ENCODE measurements at places on chromosomes 11 and 22.

DNA sequence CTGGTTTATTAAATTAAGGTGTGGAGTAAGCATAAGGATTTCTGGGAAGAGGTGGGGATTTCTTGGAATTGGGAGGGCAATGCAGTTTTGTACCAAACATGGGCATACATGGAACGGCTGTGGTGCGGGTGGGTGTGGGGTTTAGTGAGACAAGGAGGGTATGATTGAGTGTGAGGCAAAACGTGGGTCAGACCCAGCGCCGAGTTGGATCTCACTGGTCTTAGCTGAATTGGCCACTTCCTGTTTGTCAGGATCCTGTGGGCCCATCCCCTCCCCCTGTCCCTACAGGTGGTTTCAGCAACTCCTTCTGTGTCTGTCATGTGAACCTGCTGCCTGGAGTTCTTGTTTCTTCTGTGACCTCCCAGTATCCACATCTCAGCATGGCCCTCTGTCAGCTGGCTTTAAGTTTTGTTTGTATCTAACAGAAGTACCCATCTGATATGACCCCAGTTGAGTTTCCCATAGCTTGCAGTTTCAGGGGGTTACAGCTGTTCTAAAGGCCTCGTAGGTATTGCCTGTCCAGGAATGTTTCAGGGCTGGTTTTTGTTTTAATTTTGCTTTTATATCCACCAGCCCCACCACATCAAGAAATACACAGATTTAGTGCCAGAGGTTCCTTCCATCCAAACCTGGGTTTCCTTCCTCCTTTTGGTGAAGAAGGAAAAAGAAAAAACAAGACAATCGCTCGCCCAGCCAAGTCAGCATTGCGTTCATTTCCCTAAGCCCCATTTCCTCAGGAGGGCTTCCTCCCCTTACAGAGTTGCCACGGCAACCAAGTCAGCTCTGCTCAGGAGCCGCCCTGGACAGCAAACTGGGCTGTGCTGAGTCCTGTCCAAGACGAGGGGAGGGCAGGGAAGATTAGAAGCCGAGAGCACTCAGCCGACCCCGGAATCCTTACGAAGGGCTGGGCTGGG lies 6.0 kb downstream of the APOL1 start:
- no peak for DNase-seq

DNA sequence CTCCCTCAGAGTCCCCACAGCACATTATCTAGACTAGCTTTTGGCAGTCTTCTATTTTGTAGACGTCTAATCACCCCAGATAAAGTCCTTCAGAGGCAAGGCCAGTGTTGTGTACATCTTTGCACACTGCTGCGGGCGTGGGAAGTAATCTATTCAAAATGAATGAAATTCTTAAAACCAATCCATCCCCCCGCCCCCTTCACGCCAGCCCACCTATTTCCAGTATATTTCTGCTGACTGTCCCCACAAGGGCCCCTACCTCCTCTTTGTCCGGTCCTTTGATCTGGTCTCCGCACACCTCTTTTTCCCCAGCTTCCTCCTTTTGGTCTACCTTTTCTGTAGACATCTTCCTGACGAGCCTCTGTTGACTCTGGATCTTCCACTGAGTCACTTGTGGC lies 375 bp downstream of the BSCL2 start:
- DNase-seq: no peak

DNA sequence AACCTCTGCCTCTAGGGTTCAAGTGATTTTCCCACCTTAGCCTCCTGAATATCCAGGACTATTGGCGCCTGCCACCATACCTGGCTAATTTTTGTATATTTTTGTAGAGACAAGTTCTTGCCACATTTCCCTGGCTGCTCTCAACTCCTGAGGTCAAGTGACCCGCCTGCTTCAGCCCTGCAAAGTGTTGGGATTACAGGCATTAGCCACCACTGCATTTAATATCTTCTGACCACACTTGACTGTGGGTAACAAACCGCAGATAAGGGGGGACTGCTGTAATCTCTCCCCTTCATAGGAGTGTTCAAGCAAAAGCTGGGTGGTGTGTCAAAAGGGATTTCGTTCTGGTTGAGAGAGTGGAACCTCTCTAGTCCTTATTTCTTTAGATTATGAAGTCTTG lies 53.4 kb downstream of the GRAMD1B start:
- no peak for DNase-seq

DNA sequence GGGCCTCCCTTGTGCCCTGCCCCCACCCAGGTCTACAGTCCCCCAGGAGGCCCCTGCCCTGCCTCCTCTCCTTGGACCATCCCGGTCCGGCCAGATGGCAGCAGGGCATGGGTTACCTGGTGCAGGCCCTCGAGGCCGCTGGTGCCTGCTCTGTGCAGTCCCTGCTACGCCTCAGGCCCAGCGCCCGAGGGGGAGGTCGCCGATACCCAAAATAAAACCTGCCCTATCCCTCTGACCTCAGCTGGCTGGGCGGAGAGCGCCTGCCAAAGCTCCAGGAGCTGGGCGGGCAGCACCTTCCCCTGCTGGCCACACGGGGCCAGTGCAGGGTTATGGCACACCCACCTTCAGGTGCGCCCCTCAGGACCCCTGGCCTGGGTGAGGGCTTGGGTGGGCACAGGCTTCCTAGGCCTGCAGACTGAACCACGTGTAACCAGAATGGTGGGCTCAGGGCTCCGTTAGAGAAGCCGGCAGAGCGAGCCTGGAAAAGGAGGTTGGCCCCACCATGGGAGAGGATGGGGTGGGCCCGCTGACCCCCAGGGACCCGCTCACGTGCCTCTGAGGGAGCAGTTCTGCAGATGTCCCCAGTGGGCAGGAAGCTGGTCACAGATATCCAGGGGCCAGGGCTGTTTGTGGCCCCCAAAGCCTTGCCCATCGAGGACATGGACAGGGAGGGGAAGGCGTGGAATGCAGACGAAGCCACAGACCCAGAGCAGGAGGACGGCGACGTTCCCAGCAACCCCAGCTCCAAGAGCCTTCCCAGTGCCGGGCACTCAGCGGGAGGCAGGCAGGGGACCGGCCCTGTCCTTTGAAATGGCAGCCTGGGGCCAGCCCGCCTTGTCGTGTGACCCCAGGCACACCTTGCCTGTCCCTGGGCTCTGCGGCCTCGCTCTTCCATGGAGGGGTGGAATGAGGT lies 1.7 kb upstream of the TNNT3 start:
- no peak for DNase-seq

GRCh38 chr11:110720431-110721275 lies 8.4 kb upstream of the ARHGAP20 start:
- no peak for DNase-seq

GRCh38 chr11:28110821-28111200 lies 2.6 kb downstream of the METTL15 start:
- no peak for DNase-seq

DNA sequence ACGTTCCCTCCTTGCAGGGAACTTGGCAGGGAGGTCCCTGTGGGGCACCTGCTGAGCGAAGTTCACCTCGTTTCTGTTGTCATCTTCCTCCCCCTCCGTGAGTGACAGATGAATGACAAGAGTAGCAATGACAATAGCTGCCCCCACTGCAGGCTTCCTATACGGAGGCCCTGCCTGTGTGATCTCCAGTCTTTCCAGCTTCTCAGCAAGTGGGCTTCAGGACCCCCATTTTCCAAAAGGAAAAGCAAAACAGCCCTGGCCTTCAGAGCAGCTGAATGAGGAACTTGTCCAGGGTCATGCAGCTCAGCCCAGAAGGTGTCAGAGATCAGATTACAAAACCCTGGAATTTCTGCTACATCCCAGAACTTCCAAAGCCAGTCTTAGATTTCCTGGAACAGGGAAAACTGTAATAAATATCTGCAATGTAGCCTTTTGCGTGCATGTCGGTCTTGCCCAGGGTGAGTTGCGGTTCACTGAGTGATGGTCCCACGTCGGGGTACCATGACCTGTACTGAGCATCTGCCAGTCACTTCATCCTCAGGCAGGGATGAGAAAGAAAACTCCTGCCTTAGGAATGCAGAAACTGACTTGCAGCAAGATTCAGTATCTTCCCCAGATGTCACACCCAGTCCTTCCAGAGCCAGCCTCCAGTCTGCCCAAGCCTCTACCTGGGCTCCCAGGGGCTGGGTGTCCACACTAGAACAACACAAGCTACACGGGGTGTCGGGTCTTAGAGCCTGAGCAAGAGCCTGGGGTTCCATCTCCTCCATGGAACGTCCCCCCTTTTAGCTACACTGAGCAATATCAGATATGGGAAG lies 1457.0 kb downstream of the BRD1 start:
- DNase-seq: no peak

GRCh38 chr22:19063581-19064353 lies 58.4 kb downstream of the DGCR2 start:
- no peak for DNase-seq

GRCh38 chr11:93348930-93349329 lies 18.4 kb downstream of the DEUP1 start:
- DNase-seq: no peak

GRCh38 chr22:37991731-37992442 lies 7.5 kb upstream of the SOX10 start:
- DNase-seq: no peak

Measured in GOT3 (cell line).